ENCODE measurements at places on chromosomes 16 and 17. TPM values are rescaled to one million over a fixed set of nuclear protein-coding genes. Genes with fewer than 3 reads are reported as not detected.

DNA sequence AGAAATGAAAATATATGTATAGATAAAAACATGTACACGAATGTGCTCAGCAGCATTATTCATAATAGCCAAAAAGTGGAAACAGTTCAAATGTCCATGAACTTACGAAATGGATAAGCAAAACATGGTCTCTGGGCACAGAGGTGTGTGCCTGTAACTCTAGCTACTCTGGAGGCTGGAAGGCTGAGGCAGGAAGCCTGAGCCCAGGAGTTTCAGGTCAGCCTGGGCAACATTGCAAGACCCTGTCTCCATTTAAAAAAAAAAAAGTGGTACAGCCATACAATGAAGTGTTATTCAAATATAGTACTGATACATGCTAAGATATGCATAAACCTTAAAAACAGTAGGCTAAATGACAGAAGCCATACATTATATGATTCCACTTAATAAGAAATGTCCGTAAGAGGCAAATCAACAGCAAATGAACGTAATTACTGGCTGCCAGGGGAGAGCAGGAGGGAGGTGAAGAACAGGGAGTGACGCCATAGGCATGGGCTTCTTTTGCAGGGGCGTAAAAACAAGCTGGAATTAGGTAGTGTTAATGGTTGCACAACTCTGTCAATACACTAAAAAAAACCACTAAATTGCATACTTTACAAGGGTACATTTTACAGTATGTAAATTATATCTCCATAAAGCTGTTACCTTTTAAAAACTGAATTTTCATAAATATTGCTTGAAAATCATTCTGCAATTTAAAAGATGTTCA is 87.2 kb upstream of the PLEKHM1 start:
- DNase-seq, result no peak

- DNase-seq, result no peak
These were observed 12.5 kb upstream of the MAF start for GRCh38 chr16:79613009-79613408.

DNA sequence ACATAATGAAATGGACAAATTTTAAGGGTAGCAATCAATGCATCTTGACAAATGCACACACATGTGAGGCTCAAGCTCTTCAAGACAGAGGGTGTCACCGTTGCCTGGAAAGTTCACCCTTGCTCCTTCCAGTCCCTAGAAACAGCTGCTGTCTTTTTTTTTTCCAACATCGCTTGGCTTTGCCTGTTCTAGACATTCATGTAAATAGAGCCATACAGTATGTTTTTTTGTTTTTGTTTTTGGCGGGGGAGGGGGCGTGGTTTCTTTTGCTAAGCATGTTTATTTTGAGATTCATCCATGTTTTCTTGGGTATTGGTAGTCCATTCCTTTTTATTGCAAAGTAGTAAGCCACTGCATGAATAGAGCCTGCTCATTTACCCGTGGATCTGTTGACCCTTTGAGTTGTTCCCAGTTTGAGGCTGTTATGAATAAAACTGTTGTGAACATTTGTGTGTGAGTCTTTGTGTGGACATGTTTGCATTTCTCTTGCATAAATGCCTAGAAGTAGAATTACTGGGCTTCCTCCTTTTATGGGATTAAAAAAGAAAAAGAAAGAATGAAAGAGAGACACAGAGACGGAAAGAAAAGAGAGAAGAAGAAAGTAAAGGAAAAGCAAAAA is 78.4 kb downstream of the NT5M start:
- DNase-seq, result peak; percentile 71

DNA sequence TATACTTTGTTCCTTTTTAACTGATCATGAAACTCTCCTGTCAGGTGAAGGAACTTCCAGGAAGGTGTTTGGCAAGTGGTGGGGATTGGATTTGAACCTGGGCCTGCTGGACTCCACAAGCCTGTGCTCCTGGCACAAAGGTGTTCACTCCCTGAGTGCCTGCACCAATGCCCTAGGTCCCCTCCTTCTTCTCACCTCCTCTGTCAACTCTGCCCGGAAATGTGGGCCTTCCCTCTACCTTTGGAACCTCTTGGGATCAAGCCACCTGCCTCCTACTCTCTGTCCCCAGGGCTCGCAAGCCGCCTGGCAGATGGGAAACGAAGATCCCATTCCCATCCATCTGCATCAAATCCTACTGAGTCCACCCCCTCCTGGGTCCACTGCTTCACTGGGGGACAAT is 40.0 kb downstream of the RTN4RL1 start:
- DNase-seq, result no peak

GRCh38 chr17:51853857-51854256 is 304.7 kb downstream of the CA10 start:
- DNase-seq, result no peak

DNA sequence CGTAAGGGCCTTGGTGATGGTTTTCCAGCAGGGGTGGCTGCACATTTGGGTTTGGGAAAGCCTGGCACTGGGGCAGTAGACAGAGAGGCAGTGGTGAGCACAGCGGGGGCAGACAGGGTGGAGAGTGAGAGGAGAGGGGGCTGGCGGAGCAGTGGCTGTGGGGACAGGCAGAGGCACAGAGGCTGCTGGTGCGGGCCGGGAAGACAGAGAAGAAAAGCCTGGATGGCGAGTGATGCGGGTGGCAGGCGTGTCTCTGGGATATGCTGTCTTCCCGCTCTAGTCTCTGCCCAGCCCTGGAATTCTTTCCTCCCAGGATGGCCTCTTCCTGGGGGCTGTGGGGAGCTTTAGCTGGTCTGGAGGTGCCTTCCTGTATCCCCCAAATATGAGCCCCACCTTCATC is 16.9 kb downstream of the ITGAD start:
- no peak for DNase-seq

DNA sequence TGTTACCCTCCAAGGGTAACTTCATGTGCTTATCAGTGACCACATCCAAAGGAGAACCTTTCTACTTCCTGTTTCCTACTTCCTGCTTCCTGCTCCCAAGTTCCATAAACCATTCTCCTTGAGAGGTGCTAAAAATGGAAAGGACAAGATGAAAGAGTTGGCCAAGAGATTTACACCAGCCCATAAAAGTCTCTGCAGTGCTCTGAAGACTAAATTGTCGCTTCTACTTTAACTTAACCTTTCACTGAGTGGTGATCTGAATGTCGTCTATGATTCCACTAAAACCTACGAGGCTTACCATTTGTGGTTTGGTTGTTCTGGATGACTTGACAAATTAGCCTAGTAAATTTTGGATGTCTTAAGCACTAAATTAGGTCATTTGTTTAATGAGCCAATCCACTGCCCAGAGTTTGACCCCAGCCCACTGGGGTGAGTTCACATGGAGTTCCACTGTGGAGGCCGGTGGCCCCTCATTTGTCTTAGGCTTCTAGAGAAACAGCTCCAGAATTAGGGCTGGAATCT is 333.1 kb downstream of the FOXL1 start:
- DNase-seq, result no peak

DNA sequence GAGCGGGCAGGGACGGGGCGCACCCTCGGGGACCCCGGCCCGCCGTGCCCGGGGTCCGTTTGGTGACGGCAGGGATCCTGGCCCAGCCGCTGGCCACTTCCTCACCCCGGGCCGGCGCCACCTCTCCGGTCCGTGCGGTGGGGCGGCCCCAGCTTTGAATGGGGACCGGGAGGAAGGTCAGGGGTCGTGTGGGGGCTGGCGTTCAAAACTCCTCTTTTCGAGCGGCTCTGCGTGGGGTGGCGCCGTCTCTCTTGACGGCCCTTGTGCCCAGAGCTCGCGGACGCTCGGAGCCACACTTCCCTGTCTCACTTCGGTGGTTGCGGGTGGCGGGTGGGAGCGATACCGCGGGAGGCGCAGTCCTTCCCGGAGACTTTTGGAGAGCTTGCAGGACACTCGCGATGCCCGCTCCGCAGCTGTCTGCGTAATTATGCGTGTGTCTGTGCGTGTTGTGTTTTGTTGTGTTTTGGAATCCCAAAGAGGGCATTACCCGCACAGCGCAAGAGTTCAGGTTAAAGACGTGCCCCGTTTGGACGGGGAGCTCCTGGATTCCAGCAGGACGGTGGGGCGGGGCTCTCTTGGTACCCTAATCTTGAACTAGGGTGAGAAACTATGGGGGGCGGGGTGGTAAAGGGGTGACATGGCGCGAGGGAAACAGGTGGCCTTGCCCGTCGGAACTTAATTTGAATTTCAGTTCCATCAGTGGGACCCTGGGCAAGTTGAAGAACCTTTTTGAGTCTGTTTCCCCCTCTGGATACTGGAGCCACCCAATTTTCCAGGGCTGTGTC is 637 bp downstream of the PLCG2 start:
- no peak for DNase-seq

MRPL45 gene
- polyA plus RNA-seq, result 16.3 TPM

DBNDD1 gene
- polyA plus RNA-seq, result 5.8 TPM
